Fibroblast of villous mesenchyme (primary cell): ENCODE measurements at places on chromosomes 12 and 14.

GRCh38 chr12:8709124-8709830 is 11.5 kb downstream of the RIMKLB start:
- peak; percentile 65 for DNase-seq

DNA sequence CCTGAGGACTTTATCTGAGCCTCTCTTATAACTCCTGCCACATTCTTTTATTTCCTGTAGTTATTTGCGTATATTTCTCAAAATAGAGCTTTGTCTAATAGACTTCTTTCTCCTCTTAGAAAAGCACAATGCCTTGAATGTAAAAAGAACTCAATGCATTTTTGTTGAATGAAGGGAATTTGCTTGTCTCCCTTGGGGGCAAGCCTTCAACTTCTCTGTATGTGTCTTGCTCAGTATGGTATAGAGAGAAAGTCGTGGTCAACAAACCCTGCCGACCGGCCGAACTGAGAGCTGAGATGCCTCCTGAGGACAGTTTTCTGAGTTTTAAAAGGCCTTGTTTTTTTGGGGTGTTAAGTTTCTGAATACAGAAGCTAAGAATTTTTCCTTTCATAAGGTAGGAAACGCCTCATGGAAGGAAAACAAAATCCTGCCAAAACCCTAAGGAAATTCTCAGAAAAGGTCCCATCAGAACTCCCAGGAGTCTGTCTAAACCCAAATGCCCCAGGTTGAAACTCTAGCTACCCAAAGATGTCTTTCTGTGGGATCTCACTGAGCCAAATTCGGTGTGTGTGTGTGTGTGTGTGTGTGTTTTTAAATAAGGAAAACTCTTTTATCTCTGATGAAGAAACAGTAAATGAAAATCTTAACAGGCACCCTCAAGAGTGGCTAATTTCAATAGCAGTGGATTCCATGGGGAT is 136.6 kb downstream of the C12orf75 start:
- no peak for DNase-seq

DNA sequence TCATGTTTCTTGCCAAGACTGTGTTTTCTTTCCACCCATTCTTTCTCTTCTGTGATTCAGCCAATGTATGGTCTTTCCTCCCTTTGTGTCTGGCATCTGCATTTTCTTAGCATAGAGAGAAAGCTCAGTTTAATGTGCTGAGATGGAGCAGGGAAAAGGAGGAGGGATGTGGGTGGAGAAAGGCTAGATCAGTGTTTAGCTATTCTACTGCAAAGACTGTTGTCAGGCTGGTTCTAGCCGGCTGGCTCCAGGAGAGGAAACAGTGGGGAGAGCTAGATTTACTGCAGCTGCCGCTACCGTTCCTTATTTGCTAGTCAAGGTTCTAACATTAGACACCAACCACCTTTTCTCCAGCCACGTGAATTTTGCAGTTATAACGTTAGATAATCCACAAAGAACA is 5.2 kb upstream of the RIMKLB start:
- DNase-seq, result peak; percentile 33

DNA sequence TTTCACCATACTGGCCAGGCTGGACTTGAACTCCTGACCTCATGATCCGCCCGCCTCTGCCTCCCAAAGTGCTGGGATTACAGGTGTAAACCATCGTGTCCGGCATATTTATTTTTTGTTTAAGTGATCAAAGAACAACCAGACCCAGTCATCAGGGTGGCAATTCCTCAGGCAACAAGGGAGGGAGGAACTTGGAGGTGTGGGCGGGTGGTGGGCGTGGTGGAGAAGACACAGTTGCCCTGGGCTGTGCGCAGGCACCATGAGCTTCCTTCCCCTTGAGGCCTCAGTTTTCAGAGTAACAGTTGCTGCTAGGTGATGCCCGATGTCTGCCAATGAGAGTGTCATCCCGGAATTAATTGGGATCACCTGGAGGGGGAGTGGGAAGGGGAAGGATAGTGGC is 191.7 kb downstream of the ALG10 start:
- no peak for DNase-seq

GRCh38 chr12:2256453-2256852 is 203.7 kb downstream of the CACNA1C start:
- DNase-seq, result peak; percentile 90

GRCh38 chr14:105491366-105491973 is 424 bp downstream of the TEDC1 start:
- peak; percentile 44 for DNase-seq

DNA sequence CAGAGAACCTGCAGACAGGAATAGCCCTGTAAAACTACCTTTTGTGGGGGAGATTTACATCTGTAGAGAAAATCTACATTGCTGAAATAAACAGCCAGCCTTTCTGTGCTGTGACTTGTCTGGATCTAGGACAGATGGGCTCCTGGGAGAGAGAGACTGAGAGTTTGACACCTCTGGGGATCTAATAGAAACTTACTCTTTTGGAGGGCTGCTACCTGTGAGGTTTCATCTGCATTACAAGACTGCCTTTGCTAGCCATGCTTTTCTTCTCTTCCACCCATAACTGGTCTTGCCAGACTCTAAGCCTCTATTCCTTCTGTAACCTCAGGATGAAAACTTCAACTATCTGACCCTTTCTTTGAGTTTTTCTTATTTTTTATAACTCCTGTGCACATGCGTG is 452.6 kb downstream of the ZFP36L1 start:
- no peak for DNase-seq

GRCh38 chr12:113727651-113728061 is 238.5 kb downstream of the RBM19 start:
- no peak for DNase-seq

DNA sequence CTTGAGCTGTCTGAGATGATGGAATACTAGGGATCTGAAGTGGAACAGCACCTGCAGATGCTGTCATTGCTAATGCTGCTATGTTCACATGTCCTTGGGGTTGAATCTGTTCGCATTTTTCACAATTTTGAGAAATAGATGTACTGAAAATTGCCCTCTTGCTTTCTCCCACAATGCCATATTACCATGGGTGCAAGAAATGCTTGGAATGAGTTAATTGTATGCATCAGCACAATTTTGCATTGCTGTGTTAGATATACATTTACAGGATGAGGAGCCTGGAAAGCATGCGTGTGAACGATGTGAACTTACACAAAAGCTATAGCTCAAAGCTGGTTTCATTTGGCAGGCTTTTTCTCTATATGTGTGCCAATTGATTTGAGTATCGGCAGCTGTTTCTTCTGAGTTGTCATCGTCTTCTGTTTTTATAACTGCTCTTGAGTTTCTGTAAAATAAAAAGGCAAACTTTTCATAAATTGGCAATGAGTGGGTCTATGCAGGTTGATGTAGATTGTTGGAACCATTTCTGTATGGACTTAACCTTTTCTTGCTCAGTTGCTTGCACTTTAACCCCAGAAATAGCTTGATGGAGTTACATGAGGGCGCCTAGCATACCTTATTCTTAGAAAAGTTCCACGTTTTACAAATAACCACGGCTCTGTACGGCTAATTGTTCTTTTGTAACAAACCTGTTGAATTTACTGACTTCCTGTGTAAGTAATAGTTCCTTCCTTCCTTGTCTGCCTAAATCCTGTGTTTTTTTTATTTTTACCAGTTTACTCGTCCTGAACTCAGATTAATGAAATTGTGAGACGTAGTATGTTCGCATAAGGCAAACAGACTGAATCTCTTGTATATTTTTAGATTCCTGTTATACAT is 105.9 kb downstream of the FGD4 start:
- no peak for DNase-seq

DNA sequence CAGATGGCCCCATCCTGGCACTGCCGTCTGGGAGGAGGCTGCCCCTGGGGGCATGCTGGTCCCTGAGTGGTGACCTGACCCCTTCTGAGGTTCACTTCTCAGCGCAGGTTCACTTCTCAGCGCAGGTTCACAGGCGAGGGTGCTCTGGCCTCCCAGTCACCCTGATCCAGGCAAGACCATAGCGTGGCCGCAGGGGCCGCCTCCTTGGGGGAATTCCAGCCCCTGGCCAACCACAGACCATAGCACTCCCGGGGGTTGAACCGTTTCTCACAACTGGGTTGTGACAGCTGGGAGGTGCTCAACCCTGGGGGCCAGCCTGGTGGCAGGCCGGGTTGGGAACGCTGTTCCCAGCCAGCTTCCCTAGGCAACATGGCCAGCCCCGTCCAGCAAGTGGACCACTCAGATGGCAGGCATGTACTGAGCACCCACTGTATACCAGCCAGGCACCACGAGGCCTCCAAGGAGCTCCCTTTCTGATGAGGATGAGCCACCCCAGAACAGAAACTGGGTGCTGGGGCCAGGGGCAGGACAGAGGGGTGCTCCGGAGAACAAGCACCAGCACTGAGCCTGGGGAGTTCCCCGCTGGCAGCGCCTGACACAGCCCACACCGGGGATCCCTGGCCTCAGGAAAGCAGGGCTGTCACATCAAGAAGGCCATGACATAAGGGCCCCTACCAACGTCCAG is 28.3 kb upstream of the ZFP36L1 start:
- no peak for DNase-seq

DNA sequence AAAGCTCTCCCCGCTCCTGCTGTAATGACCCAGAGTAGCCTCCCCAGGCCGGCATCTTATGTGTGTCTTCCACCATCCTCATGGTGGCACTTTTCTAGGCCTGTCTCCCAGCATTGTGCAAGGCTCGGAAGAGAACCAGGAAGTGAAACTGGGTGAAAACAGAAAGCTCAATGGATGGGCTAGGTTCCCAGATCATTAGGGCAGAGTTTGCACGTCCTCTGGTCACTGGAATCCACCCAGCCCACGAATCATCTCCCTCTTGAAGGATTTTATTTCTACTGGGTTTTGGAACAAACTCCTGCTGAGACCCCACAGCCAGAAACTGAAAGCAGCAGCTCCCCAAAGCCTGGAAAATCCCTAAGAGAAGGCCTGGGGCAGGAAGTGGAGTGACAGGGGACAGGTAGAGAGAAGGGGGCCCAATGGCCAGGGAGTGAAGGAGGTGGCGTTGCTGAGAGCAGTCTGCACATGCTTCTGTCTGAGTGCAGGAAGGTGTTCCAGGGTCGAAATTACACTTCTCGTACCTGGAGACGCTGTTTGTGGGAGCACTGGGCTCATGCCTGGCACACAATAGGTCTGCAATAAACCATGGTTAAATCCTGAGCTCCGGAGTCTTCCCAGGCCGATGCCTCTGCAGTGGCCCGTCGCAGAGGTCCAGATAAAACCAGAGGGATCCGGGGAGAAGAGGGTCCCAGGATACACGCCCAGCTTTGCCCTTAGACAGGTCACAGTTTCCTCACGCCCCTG is 15.6 kb downstream of the ACVRL1 start:
- DNase-seq, result peak; percentile 68

- no peak for DNase-seq
Observed at GRCh38 chr14:51445001-51445390, 204.9 kb downstream of the TMX1 start.

DNA sequence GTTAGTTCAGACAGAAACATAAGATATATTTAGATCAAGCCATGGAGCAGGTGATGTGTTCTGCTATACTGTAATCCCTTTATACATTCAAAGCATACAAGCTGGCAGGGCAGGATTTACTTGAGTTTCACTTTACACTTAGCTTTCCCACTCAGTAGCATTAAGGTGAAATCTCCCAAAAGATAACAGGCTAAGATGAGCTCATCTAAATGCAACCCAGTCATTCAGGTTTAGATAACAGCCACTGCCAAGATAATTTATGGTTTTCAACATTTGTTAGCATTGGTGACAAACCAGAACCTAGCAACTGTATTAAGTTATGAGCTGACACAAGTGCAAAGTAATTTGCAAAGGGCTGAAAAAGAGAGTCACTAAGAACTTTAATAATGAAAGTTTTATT is 925.1 kb upstream of the ATXN7L3B start:
- no peak for DNase-seq
